ENCODE measurements at places on chromosomes 11 and 22.
A peak's percentile ranks its signal among the peaks of the same experiment; 100 is the strongest.

GRCh38 chr11:47044119-47044518 is 107.6 kb downstream of the CSTPP1 start:
- no peak for DNase-seq

DNA sequence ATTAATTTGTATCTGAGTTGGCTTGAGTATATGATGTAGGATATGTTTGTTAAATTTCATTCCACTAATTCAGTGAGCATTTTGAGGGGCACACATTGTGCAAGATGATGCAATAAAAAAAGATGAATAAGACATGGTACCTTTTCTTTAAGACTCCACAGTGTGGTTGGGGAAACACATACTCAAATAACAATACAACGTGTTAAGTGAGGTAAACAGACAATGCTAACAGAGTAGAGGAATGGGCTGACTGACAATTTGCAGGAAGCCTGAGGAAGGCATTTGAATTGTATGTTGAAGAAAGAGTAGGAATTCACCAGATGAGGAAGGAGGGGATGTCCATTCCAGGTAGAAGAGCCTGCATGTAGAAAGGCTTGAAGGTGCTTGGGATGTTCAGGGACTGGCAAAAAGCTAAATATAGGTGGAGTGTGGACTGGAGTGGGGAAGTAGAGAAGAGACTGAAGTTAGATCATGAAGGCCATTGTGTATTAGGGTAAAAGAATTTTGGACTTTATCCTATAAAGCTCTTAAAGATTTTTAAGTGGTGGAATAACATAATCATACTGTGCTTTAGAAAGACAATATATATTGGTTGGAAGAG is 6.8 kb downstream of the RNF169 start:
- no peak for DNase-seq

DNA sequence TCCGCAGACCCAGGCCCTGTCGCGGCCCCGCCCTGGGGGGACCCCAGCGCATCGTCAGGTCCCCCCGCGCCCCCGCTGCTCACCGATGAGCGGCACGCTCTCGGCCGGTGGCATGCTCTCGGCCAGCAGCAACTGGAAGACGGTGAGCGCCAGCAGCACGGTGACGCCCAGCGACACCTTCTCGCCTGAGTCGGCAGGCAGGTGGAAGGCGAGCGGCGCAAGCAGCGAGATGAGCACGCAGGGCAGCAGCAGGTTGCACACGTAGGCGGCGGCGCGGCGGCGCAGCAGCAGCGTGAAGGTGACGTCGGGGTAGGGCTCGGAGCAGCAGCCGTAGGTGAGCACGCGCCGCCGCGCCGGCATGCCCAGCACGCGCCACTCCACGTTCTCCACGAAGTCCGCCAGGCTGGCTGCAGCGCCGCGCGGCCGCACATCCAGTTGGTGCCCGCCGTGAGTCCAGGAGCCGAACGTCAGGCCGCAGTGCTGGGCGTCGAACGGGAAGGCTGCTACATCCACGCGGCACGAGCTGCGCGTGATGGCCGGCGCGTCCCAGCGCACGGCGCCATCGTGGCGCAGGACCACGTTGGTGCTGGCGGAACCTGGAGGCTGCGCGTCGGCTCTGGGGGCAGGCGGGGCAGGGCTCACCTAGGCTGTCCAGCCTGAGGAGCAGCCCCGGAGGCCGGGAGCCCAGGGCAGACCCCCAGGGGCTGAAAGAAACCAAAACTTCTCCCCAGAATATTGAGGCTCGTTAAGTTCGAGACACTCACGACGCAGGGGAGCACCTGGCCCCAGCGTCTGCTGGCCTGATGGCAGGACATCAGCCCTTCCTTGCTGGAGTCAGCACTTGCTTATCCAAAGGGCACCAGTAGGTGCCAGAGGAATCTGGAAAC is 3.8 kb downstream of the CHRNA10 start:
- no peak for DNase-seq

- no peak for DNase-seq
Observed at GRCh38 chr22:40857309-40857855, 434 bp downstream of the XPNPEP3 start.

- DNase-seq = no peak
Observed at GRCh38 chr11:121651257-121651605, 198.5 kb upstream of the SORL1-AS1 start.

DNA sequence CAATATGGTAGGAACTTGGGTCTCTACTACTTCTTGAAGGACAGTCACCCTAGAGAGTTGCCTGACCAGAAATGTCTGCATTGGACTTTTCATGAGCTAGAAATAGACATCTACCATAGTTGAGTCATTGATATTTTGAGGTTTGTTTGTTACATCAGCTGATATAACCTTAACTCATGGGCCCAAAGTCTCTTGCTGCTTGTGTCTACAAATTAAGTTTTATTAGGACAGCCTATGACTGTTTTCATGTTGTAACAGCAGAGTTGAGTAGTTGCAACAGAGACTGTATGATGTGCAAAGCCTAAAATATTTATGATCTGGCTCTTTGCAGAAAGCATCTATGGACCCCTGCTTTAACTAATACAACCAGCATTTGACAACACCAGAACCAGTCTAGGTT is 155.3 kb downstream of the MIAT start:
- no peak for DNase-seq

- DNase-seq = no peak
Observed at GRCh38 chr11:64831411-64831891, 13.0 kb downstream of the CDC42BPG start.

DNA sequence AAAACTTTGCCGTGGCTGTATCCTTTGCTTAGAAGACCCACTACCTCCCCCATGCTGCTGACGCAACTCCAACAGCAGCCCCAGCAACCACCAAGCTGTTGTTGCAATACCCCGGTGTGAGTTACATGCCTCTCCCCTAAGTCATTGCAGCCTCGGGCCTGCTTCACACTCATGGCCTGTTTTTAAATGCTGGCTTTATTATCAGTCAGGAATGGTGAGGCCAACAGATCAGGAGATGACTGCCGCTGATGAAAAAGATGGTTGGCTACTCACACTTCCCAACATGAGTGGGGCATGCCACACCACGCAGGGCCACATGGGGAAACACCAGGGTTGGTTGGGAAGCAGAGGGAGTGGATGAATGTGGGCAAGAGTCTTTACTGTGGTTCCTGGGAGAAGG is 171.5 kb upstream of the SYT13 start:
- peak; percentile 30 for DNase-seq

GRCh38 chr11:1218256-1218787 is 4.5 kb upstream of the MUC5B start:
- DNase-seq = no peak

DNA sequence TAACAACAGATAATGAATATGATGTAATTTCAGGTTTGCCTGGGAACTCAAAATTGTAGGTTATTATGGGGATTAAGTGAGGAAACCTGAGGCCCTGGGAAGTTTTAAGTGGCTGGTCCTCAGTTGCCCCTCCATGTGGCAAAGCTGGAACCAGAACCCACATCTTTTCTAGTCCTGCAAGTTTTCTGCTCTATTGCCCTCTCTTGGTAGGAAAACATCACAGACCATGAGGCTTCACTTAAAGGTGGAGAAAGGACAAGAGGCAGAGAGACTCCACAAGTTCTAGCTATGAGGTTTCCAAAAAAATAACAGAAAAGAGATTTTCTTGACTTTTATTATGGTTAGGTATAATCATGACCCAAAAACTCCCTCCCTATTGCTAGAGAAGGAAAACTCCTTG is 115.5 kb upstream of the DDI1 start:
- DNase-seq = no peak

DNA sequence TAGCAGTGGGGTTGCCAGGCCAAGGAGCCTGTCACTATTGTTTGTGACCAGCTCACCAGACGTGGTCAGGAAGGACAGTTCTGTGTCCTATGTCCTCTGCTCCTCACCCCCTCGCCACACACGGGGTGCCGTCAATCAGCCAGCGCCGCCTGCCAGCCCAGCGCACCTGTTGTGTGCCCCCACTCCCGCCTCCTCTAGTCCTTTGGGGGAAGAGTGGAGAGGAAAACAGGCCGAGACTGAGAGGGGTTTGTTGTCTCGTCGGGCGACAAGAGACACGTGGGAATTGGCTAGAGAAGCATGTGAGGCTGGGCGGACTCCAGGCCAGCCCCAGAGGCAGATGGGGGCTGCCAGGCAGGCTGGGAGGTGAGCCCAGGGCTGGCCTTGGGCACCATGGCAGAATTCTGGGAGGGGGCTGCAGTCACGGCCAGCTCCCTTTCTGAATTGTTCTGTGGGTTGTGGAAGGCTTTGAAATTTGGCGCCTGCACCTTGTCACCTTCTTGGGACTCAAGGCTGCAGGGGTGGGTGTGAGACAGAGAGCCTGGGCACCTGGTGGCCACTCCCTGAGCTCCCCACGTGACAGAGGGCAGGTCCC is 3.1 kb upstream of the KCNQ1OT1 start:
- DNase-seq = no peak

- no peak for DNase-seq
Observed at GRCh38 chr11:45341372-45341771, 55.2 kb upstream of the SYT13 start.

DNA sequence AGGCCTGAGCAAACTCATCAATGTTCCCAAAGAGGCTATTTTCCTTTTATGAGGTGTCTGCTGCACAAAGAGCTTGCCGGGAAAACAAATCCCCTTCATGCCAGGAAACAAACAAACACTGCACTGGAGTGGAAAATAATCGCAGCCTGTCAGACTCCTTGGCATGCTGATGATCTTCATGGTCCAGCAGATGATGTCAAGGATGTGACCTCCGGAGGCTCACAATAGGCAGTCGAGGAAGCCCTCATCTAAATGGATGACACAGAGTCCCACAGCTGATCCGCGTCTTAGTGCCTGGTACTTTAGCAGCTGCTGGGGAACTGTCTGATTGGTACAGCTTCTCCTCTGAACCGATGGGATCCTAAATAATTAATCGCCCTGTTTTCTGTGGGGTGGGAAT is 187.6 kb downstream of the TENM4 start:
- no peak for DNase-seq

DNA sequence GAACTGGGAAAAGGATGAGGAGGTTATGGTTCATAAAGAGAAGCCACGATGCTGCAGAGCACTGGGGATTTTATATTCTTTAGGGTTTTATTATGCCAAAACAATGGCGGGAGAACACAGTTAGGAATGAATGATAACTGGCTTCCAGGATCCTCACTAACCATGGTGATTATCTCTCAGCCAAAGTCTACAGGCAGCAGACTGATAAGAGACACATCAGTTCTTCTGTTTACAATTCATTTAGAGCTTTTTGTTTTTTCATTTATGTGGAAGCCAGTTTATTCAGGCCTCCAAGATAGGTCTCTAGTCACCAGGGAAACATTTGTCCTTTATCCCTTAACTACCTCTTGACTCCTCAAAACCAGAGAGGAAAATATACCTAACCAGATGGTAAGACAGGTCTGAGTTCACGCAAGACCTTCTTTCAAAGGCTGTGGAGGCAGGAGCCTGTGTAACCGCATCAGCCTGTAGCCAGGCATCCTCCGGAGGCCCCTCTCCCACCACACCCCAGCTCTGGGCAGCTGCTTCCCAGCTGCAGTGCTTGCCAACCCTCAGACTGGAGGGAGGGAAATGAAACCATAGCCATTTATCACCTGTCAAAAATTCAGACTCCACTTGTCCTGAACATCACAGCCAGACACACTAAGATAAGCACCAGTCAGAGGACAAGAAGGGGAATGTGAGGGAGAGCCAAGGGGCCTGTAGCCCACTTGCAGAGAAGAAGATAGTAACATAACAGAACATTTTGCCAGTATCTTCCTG is 57.2 kb upstream of the FAM181B start:
- DNase-seq = no peak

GRCh38 chr22:44667829-44668189 is 34.2 kb upstream of the PRR5 start:
- DNase-seq = no peak

DNA sequence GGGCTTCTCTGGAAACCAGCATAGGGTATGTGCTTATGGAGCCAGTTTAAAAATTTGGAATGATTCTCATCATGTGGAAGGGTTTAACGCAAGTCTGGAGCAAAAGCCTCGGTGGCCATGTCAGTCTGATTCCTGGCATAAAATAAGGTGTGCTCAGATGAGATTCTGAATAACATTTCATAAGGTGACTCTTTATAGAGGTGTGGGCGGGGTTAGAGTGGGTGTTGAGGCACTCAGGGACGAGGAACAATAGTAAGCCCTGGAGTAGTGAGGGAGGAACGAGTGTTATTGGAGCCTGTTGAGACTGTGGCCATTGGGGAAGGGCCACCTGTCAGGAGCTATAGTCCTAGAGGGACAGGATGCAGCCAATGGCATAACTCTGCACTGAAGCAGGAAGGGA is 13.0 kb upstream of the KIRREL3 start:
- no peak for DNase-seq

DNA sequence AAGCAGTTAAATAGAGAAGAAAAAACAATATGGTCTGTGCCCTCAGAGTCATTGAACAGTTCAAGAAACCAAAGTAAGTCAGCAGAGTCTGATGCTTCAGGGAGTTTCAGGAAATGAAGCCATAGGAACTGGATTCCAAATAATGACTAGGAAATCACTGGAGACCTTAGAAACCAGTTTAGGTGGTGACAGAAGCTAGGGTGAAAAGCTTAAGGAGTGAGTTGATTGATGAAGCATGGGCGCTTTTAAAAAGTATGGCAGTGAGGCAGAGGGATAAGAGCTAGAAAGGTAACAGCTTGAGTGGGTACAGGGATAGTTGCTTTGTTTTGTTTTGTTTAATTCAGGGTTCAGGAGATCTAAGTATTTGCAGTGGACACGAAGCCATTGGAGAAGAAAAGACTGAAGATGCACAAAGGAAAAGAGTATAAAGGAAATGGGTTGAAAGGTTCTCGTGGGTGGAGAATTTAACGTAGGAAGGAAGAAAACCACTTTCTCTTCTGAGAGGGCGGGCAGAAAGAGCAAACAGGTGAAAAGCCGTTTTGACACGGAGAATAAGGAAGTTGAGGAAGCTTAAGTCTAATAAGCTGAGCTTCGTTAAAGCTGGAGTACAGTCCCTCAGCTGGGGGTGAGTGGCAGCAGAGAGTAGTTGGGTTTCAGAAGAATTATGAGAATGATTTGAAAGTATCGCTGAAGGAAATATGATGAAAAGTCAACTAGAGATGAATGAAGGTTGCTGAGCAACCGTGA is 14.8 kb downstream of the SGSM3 start:
- DNase-seq = no peak

GRCh38 chr11:115645631-115646317 is 141.6 kb upstream of the CADM1 start:
- no peak for DNase-seq

GRCh38 chr11:65208785-65209710 is 27.3 kb downstream of the CAPN1 start:
- DNase-seq = no peak

Measured in GOT3 (cell line).